ENCODE measurements at places on chromosomes 6 and 20. TPM values are rescaled to one million over a fixed set of nuclear protein-coding genes. Genes with fewer than 3 reads are reported as not detected.

GRCh38 chr20:35181731-35182130, 9.9 kb downstream of the PROCR start:
- no peak for DNase-seq

- no peak for DNase-seq
Measured at GRCh38 chr6:6566766-6567165, 21.8 kb upstream of the LY86 start.

- DNase-seq: no peak
Measured at GRCh38 chr6:163707387-163708355, 293.2 kb downstream of the QKI start.

DNA sequence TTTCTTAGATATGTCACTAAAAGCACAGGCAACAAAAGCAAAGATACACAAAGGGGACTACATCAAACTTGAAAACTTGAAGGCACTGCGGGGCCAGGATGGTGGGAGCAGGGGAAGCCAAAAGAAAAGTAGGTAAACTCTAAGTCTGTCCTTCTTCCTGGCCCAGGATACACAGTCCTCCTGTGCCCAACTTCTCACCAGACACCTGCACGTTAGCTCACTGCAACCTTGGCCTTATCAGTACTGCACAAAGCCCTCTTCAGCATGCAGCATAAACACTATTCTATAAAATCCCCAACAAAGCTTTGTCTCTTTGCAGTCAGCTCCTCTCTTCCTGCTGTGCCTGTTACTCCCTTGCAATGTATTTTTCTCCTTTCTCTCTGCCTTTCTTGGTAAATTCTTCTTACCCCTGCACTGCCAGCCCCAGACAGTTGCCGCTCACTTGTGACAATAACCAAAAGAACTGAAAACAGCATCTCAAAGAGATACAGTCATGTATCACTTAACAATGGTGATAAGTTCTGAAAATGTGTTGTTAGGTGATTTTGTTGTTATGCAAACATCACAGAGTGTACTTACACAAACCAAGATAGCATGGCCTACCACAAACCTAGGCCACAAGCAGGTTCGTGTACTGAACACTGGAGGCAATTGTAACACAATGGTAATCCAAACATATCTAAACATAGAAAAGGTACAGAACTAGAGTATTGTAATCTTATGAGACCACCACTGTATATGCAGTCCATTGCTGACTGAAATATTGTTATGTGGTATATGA, 51.2 kb downstream of the NINL start:
- no peak for DNase-seq

DNA sequence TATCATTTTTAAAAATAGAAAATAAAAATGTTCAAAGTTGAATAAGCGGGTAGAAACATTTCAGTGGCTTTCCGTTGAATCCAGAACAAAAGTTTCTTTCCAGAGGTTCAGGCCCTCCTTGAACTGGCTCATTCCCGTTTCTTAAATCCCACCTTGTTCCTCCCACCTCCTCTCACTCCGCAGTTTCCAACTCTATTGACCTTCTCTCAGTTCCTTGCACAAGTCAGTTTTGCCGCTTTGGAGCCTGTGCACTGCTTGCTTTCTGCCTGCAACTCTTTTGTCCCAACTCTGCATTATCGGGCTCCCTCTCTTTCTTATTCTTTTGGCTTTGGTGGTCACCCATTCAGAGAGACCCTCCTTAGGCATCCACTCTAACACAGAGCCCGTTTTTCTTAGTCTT, 99.9 kb upstream of the EDN1 start:
- no peak for DNase-seq

Gene DNAH8
- not detected for total RNA-seq

Gene STX11
- total RNA-seq: 0.60 TPM

Measured in pancreas (tissue), 10 donors.